ENCODE measurements at places on chromosomes 12 and 14.

DNA sequence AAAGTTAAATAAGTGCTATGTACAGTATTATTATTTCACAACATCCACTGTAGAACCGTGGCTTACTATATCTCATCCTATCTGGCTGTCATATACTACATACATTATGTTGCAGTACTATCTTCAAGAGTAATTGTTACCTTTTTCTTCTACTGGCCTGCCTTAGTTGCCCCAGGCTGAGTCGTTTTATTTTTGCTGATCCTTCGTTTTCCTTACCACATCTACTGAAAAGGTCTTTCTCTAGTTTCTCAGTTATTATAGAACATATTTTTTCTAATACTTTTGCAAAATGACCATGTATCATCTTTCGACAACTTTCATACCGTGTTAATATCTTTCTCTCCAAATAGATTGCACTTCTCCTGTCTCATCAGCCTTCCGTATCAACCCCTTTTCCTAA is 523.1 kb downstream of the SOX5 start:
- no peak for DNase-seq

- DNase-seq = no peak
Observed at GRCh38 chr14:71190770-71191374, 283.6 kb downstream of the PCNX1 start.

- DNase-seq = no peak
Observed at GRCh38 chr12:80491166-80491565, 47.1 kb downstream of the PTPRQ start.

DNA sequence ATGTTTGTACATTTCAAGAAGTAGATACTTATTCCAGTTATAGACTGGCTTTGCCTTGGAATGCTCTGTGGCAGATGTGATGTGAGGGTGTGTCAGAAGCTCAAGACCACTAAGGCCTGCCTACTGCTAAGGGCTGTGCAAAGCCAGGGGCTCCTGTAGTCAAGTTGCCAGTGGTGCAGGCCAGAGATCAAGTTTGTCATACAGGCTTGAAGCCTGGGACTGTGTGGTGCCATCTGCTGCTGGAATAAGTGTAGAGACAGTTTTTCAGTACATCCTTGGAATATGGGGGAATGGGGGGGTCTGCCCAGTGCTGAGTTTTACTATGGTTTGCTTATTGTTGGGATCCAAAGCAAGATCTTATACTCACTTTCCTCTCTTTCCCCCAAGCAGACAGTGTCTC is 649.9 kb upstream of the FOXG1 start:
- DNase-seq = no peak

- DNase-seq = no peak
Observed at GRCh38 chr12:124369055-124369826, 74.3 kb downstream of the RFLNA start.

DNA sequence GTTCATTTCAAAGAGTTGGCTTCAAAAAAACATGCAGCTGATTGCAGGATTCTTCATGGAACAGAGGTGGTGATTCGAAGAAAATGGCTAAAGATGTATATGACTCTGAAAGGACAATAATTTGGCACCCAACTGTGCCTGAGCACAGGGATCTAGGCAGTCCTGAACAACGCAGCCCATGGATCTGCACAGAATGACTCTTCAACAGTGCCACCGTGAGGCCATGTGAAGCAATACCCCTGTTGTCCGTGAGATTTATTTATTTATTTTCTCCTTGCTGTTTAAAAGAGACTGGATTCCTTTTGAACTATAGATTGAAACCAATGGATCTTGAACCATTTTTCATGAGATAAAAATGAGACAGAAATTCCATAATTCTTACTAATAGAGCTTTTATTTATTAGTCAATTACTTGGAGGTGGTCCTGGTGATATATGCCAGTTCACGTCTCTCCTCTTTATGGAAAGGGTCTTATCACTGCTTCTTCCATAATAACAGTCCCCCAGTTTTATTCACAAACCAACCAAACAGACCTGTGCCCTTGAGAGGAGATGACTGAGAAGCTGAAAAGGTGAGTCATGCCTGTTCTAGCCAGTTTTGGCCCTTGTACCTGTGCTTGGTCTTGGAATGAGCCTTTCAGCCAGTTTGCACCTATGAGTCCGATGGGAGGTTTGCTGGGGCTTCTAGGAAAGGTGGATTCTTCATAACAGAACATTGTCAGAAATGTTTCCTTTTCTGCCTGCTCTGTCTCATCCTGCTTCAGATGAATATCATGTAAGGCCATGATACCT is 1598.3 kb downstream of the AACS start:
- DNase-seq = no peak

- DNase-seq = no peak
Observed at GRCh38 chr14:49189375-49189774, 396.8 kb downstream of the RPS29 start.

GRCh38 chr12:85057370-85057963 is 21.3 kb downstream of the LRRIQ1 start:
- peak; percentile 11 for DNase-seq
